GM23248 (cell line): ENCODE measurements at places on chromosomes 4 and X. TPM values are rescaled to one million over a fixed set of nuclear protein-coding genes. Genes with fewer than 3 reads are reported as not detected.

The CDKL2 gene
- not detected in 2 replicates for total RNA-seq

The CNGA1 gene
- not detected in 2 replicates for total RNA-seq

DNA sequence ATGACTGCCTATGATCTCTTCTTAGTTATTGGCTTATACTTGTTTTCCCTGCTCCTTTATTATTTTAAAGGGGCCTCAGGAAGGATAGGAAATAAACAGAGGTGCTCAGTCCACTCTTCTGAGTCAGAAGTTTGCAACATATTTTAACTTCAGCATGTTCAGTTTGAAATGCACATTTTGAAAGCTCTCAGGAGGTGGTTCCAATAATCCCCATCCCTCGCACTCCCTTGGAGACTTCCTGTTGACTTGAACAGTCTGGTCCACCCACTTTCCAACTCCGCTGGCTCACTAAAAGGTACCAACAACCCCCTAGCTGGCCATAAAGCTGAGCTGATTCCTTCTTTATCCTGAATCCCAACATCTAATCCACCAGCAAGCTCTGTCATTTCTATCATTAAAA, 78.3 kb upstream of the DUSP21 start:
- peak overlapping the region; percentile 66 for H3K27ac ChIP-seq
- peak overlapping the region; percentile 47; the same call in 1 of the 2 replicates for H3K4me3 ChIP-seq
- no peaks in the 10 kb centered on the region for H3K36me3 ChIP-seq
- H3K4me1 ChIP-seq = peaks cover 11% of the 10 kb centered on the region

GRCh38 chr4:153152501-153153338, 51.5 kb upstream of the TRIM2 start:
- H3K36me3 ChIP-seq = no peaks in the 10 kb centered on the region
- peak overlapping the region; percentile 72 for H3K4me3 ChIP-seq
- no peaks in the 10 kb centered on the region for H3K27me3 ChIP-seq
- peaks cover 7% of the 10 kb centered on the region for H3K4me1 ChIP-seq

DNA sequence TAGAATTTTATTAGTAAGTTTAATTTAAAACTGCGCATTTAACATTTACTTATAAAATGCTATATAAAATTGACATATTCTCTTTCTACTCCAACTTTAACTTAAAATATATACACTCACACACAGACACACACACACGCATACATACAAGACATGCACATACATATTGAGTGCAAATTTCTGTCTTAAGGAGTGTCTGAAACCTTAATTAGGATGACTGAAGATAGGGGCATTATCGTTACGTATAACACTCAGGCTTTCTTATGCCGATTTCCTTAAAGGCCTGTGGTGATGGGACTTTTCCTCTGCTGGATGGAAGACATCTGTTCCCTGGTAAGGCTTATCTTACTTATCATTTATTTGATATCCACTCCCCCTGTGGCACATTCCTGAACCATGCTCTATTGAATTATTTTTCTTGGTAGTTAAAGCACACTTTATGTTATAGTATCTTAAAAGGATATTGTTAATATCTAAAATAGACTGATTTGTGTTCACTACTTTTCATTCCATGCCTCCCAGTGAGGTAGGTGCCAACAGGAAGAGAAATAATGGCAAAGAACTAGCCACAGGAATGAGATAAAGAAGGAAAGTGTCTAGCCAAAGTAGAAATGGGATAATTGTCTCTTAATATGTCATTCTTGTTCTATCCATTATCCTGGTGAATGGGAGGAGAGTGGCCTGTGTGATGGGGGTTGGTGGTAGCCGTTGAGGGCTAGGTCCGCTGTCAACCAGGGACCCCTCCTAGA, 92.9 kb upstream of the GPRIN3 start:
- no peak overlapping the region for H3K27ac ChIP-seq
- H3K4me3 ChIP-seq = no peak overlapping the region
- H3K4me1 ChIP-seq = no peaks in the 10 kb centered on the region
- H3K36me3 ChIP-seq = no peaks in the 10 kb centered on the region
- DNase-seq = no peak
